ENCODE measurements at places on chromosomes 13 and 19. TPM values are rescaled to one million over a fixed set of nuclear protein-coding genes. Genes with fewer than 3 reads are reported as not detected.

The HIPK4 gene
- total RNA-seq: 0.08 TPM

The SLITRK5 gene
- total RNA-seq: 0.02 TPM

The NDFIP2 gene
- 48.2 TPM for total RNA-seq

The SCGB2B2 gene
- 0.17 TPM for total RNA-seq

The SPTBN4 gene
- 1.8 TPM for total RNA-seq

The SMIM44 gene
- not detected for total RNA-seq

The BCAM gene
- 20.0 TPM for total RNA-seq

The ATP1A3 gene
- total RNA-seq: not detected

The RGCC gene
- total RNA-seq: 10.1 TPM

The EID2 gene
- 11.2 TPM for total RNA-seq

The LILRA1 gene
- 0.53 TPM for total RNA-seq

The PTGER1 gene
- total RNA-seq: not detected

The ZNF729 gene
- total RNA-seq: not detected

The CLEC4M gene
- total RNA-seq: not detected

The IFI30 gene
- 14.9 TPM for total RNA-seq

The C5AR1 gene
- total RNA-seq: 2.4 TPM

The ZC3H4 gene
- total RNA-seq: 31.5 TPM

The KLK3 gene
- not detected for total RNA-seq

The C19orf38 gene
- total RNA-seq: 1.5 TPM

The NCR1 gene
- not detected for total RNA-seq

The ATP4B gene
- not detected for total RNA-seq

The EHD2 gene
- 30.9 TPM for total RNA-seq

The IRF2BP1 gene
- total RNA-seq: 25.4 TPM

The NANOS3 gene
- total RNA-seq: not detected

The SYNGR4 gene
- not detected for total RNA-seq
